GM12878 (cell line): ENCODE measurements at places on chromosomes 1 and 21.

GRCh38 chr1:110498270-110498669, 20.7 kb downstream of the KCNA10 start:
- no peak for DNase-seq
- H3K4me1 ChIP-seq = no peaks in the 10 kb centered on the region
- no peak overlapping the region for H3K4me3 ChIP-seq
- no peaks in the 10 kb centered on the region for H3K36me3 ChIP-seq
- no peak overlapping the region for H3K27ac ChIP-seq

DNA sequence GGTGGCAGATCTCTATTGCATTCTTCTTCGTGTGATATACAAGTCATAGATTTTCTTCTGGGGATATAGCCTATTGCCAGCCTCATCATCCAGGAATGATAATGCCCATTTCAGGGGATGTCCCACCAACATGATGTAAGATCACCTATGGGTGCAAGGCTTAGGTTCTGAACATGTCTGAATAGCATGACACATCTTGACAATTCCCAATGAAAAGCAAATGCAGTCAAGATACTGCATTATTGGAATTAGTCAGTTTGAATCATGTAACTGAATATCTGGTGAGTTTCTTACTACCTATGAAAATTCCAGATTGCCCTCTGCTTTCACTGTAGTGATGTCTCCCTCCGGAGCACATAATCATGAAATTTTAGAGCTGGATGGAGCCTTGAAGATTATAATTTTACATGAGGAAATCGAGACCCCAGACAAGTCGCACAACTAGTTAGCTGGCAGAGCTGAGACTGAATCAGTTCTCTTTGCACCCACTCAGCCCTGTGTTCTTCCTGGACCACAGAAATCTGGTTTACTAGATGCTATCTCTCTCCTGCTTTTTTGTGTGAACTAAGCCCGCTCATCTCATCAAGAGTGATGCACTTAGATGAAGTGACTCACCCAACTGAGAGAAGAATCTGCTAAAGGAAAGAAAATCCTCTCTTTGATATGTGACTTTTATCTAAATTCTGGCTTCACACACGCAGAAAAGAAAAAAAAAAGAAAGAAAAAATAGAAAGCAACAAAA, 65.0 kb downstream of the WDR64 start:
- no peak overlapping the region for H3K4me3 ChIP-seq
- no peaks in the 10 kb centered on the region for H3K4me1 ChIP-seq
- no peaks in the 10 kb centered on the region for H3K36me3 ChIP-seq
- DNase-seq = no peak
- no peaks in the 10 kb centered on the region for H3K27me3 ChIP-seq

DNA sequence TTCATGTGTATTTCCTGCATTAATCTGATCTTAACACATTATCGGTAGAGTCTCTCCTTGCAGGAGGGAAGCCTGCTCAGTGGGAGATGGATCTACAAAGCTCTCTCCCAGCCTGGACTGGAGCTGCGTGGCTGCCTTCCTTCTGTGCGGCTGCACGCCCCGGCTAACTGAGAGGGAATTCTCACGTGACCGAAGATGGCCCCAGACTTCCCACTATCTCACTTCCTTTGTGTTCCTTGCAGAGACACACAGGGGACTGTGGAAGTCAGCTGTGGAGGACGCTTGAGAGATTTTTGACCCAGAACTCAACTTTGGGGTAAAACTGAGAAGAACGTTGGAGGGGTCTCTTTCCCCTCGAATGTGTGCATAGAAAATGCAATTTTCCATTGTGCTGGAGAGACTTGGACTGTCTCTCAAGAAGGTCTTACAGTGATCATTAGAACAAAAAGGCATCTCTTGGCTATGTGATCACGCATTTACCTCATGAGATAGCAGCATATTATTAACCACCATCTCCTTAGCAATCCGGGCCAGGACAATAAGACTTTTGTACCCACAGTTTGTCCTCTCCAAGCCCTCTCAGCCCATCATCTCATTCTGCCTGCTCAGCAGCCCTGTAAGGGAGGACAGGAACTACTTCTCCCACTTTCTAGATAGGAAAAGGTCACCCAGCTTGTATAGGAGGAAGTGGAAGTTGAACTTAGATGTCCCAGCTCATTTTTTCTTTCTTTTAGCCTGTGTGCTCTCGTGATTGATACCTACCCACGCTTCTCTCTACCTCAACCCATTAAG, 49.3 kb upstream of the TARBP1 start:
- DNase-seq = no peak
- H3K4me1 ChIP-seq = peaks cover 12% of the 10 kb centered on the region
- H3K36me3 ChIP-seq = no peaks in the 10 kb centered on the region
- H3K4me3 ChIP-seq = no peak overlapping the region
- H3K27ac ChIP-seq = no peak overlapping the region

DNA sequence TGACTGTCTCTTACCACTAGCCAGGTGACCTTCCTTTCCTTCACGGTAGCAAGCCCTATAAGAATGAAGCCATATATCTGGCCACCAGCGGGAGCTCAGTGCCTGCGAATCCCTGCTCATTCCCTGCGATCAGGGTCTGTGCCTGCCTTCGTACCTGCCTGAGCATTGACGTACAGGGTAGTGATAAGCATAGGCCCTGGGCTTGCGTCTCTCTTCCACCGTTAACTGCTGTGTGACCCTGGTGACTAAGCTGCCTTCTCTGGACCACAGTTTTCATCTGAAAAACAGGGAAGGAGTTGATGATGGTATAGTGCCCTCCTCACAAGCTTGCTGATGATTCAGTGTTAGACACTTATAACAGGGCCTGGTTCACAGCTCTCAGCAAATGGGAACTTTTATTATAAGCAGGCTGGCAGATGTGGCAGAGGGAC, 4.1 kb downstream of the ZC3H12A start:
- no peaks in the 10 kb centered on the region for H3K27me3 ChIP-seq
- peak overlapping the region; percentile 99 for H3K27ac ChIP-seq
- peaks cover 24% of the 10 kb centered on the region for H3K4me1 ChIP-seq
- peaks cover 36% of the 10 kb centered on the region for H3K36me3 ChIP-seq
- no peak for DNase-seq

DNA sequence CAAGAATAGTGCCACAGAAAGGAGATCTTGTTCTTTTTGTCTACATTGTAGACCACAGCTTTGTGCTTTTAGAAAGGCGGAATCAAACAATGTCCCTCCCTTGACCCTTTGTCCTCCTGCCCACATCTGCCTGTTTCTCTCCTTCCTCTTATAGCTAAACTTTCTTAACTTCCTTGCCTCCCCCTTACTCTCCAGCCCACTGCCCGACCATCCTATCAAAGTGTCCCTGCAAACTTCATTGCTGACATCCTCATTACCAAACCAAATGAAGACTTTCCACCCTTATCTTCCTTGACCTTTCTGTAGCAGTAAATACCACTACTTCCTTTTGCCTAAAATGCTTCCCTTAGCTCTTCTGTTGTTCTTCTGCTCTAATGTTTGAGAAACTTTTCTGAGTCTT, 5.0 kb downstream of the SELP start:
- H3K27me3 ChIP-seq = no peaks in the 10 kb centered on the region
- H3K27ac ChIP-seq = no peak overlapping the region
- H3K4me1 ChIP-seq = no peaks in the 10 kb centered on the region
- no peak for DNase-seq
- H3K36me3 ChIP-seq = no peaks in the 10 kb centered on the region
- no peak overlapping the region for H3K4me3 ChIP-seq

GRCh38 chr21:33230545-33231324, 997 bp downstream of the IFNAR2 start:
- peaks cover 17% of the 10 kb centered on the region for H3K4me1 ChIP-seq
- H3K36me3 ChIP-seq = no peaks in the 10 kb centered on the region
- no peak for DNase-seq
- H3K4me3 ChIP-seq = peak overlapping the region; percentile 100

GRCh38 chr1:221366495-221367110, 375.3 kb downstream of the DUSP10 start:
- no peaks in the 10 kb centered on the region for H3K4me1 ChIP-seq
- H3K27me3 ChIP-seq = no peaks in the 10 kb centered on the region
- no peak for DNase-seq

DNA sequence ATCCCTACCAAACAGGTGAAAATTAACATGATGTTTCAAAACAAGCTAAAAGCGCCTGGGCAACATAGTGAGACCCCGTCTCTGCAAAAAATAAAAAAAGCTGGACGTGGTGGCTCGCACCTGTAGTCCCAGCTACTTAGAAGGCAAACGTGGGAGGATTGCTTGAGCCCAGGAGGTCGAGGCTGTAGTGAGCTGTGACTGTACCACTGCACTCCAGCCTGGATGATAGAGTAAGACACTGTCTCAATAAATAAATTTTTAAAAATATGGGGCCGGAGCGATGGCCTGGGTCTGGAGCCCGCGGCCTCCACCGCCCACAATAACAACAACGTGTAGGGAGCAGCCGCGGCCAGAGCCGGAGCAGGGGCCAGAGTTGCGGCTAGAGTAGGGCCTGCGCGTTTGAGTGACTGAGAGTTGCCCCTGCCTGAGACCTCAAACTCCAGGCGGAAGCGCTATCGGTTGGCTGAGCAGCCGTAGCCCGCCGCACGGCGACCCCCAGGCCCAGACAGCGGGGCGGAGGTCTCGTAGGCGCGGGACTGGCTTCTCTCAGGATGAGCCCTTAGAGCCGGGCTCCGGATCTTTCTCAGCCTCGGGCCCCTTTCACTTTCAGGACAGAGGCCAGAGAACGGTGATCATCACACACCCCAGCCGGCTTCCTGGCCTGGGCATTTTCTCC, 41.4 kb downstream of the ZMYM1 start:
- no peak for DNase-seq
- H3K27ac ChIP-seq = peak overlapping the region; percentile 66
- no peaks in the 10 kb centered on the region for H3K27me3 ChIP-seq

- no peaks in the 10 kb centered on the region for H3K36me3 ChIP-seq
- H3K4me1 ChIP-seq = no peaks in the 10 kb centered on the region
- no peak for DNase-seq
- no peak overlapping the region for H3K27ac ChIP-seq
These were observed 108.0 kb downstream of the TNNI3K start for GRCh38 chr1:74343216-74343615.

- H3K4me3 ChIP-seq = peak overlapping the region; percentile 67
- H3K4me1 ChIP-seq = peaks cover 8% of the 10 kb centered on the region; the same call in 1 of the 2 replicates
- H3K27me3 ChIP-seq = no peaks in the 10 kb centered on the region
- DNase-seq = peak; percentile 66
These were observed 700 bp upstream of the KMO start for GRCh38 chr1:241531195-241532161.

DNA sequence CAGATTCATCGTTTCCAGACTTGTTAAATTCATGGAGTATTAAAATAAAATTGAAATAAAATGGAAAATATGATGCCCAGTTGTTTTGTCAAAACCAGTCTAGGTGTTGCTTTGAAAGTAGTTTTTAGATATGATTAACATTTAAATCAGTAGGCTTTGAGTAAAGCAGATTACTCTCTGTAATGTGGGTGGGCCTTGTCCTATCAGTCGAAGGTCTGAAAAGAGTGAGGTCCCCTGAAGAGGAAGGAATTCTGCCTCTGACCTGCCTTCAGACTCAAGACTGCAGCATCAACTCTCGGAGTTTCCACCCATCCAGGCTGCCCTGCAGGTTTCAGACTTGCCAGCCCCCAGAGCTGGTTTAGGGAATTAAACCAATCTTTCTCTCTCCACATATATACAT, 36.2 kb downstream of the C21orf91 start:
- DNase-seq = no peak
- no peaks in the 10 kb centered on the region for H3K27me3 ChIP-seq
- H3K4me1 ChIP-seq = peaks cover 71% of the 10 kb centered on the region
- H3K27ac ChIP-seq = peak overlapping the region; percentile 91
- H3K4me3 ChIP-seq = peak overlapping the region; percentile 49

DNA sequence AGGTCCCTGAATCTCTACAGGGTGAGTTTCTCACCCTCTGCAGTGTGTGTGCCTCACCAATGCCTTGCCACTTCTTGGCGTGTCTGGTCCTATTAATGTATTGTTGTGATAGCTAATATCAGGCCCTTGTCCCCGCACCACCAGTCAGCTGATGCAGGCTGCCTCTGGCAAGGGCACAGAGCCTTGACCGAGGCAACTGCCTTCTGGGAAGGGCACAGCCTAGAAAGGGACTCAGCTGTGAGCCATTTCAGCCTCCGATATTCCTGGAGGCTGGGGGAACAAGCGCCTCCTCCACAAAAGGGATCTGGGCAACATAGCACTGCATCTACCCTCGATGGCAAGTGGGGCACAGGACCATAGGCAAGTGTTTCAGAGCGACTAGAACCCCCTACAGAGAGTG, 27.0 kb downstream of the IL10RB start:
- peaks cover 12% of the 10 kb centered on the region; the same call in 1 of the 2 replicates for H3K36me3 ChIP-seq
- no peak for DNase-seq
- no peak overlapping the region for H3K4me3 ChIP-seq

- no peak overlapping the region for H3K4me3 ChIP-seq
- H3K36me3 ChIP-seq = no peaks in the 10 kb centered on the region
- no peaks in the 10 kb centered on the region for H3K4me1 ChIP-seq
- no peak overlapping the region for H3K27ac ChIP-seq
These were observed 7.0 kb downstream of the KRTAP10-8 start for GRCh38 chr21:44618909-44619308.

GRCh38 chr1:171935664-171936063, 94.4 kb downstream of the DNM3 start:
- no peaks in the 10 kb centered on the region for H3K4me1 ChIP-seq
- H3K36me3 ChIP-seq = no peaks in the 10 kb centered on the region
- H3K27me3 ChIP-seq = no peaks in the 10 kb centered on the region; the same call in 1 of the 2 replicates
- DNase-seq = no peak
- no peak overlapping the region for H3K27ac ChIP-seq
- no peak overlapping the region for H3K4me3 ChIP-seq

GRCh38 chr1:7420470-7421100, 350.5 kb upstream of the VAMP3 start:
- no peak for DNase-seq
- H3K27me3 ChIP-seq = no peaks in the 10 kb centered on the region
- no peak overlapping the region for H3K27ac ChIP-seq
- no peaks in the 10 kb centered on the region for H3K4me1 ChIP-seq
- H3K36me3 ChIP-seq = no peaks in the 10 kb centered on the region

- no peak overlapping the region for H3K4me3 ChIP-seq
- no peaks in the 10 kb centered on the region for H3K36me3 ChIP-seq
- no peak for DNase-seq
- H3K27me3 ChIP-seq = peaks cover 2% of the 10 kb centered on the region; the same call in 1 of the 2 replicates
These were observed 14.3 kb downstream of the LMX1A start for GRCh38 chr1:165342168-165342567.

DNA sequence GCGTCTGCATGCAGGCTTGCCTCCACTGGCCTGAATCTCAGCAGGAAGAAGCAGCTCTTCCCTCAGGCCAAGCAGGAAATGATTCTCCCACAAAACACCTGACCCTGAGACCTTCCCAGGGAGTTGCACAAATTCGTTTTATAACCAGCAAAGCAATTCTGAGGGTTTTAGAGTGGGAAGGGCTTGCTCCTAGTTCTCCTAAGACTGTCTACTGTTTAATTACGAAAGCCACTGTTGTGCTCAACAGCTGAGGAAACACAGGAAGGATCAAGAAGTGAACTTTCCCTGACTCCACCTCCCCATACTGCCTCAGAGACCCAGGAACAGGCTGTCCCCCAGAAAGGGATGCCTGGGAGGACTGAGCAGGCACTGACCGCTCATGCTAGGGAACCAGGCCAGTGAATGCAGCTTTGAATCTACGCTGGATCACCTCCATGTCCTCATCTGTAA, 37.0 kb upstream of the PUM1 start:
- H3K4me1 ChIP-seq = no peaks in the 10 kb centered on the region
- no peak overlapping the region for H3K4me3 ChIP-seq
- H3K36me3 ChIP-seq = no peaks in the 10 kb centered on the region
- H3K27ac ChIP-seq = no peak overlapping the region
- no peak for DNase-seq
- H3K27me3 ChIP-seq = no peaks in the 10 kb centered on the region
